ENCODE measurements at places on chromosomes 11 and 22.
A peak's percentile ranks its signal among the peaks of the same experiment; 100 is the strongest.

GRCh38 chr11:86160541-86161149 lies 83.9 kb upstream of the EED start:
- DNase-seq: no peak

DNA sequence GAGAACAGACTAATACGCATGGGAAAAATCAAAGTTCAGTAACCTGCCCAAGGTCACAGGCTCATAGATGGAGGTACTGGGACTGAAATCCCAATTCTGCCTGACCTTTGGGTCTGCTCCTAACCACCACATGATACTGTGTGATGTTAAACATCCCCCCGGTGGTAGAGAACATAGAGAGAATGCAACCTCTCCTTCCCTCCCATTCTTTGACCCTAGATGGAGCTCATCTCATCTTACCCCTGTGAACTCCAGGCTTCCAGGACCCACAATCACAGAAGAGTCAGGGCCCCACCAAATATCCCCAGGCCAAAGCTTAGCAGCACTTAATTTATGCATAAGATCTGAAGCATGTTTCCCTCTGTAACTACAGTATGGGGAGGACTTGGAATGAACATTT lies 198.5 kb downstream of the MYO18B start:
- no peak for DNase-seq

DNA sequence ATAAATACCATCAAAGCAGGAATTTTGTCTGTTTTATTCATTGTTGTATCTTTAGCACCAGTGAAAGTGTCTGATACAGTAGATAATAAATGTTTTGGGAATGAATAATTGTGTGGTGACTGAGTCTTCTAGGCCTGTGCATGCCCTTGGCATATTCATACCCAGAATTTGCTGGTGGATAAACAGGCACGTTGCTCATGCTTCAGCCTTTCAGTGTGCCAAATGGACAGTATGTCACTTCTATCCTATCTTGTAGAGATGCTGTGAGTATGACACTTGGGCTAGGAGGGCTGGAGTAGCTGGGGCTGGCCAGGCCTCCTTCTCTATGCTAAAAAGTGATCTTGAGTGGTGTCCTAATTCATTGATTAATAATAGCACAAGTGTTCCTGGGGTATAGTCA lies 287.3 kb upstream of the DDI1 start:
- DNase-seq: no peak

GRCh38 chr22:33919391-33920196 lies 682 bp downstream of the LARGE1 start:
- DNase-seq: peak; percentile 39

- DNase-seq: no peak
Observed at GRCh38 chr11:94400050-94400449, 1.2 kb downstream of the GPR83 start.

Measured in small intestine (tissue), 16 donors.